ENCODE measurements at places on chromosomes 1 and 21.

GRCh38 chr1:179588425-179589024, 3.1 kb upstream of the TDRD5 start:
- no peak for DNase-seq

- DNase-seq, result no peak
These were observed 138.0 kb upstream of the SAMSN1 start for GRCh38 chr21:14684071-14684470.

- peak; percentile 55 for DNase-seq
These were observed 31.8 kb downstream of the CLEC20A start for GRCh38 chr1:178465011-178465410.

DNA sequence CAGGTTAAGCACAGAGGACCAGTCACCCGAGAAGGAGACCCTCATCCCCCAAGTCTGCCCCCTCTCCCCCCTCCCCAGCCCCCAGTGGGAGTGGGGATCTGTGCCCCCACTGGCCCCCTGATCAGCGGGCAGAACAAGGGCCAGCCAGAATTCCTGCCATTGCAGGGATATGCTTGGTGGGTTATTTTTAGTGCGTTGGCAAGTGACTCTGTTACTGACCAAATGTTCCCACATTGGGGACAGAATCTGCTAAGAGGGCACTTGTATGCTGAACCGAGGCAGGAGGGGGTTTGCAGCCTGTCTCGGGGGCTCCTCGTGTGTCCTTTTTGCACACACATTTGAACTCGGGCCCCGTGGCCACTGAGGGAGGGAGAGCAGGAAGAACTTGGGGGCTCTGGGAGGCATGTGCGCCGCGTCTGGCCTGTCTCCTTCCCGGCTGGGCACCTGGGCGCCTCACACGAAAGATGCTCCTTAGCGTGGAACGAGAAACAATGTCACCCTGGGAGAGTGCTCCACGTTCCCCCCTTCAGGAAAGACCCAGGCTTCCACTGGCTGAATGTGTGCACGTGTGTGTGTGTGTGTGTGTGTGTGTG, 66.4 kb upstream of the CASZ1 start:
- DNase-seq, result no peak

GRCh38 chr1:60861961-60862567, 220.3 kb upstream of the NFIA start:
- DNase-seq, result no peak

GRCh38 chr1:23720256-23720995, 22.8 kb upstream of the ELOA start:
- DNase-seq, result no peak

GRCh38 chr1:45327644-45328515, 1.2 kb downstream of the HPDL start:
- DNase-seq, result no peak

GRCh38 chr1:61140778-61141177, 58.4 kb downstream of the NFIA start:
- no peak for DNase-seq

DNA sequence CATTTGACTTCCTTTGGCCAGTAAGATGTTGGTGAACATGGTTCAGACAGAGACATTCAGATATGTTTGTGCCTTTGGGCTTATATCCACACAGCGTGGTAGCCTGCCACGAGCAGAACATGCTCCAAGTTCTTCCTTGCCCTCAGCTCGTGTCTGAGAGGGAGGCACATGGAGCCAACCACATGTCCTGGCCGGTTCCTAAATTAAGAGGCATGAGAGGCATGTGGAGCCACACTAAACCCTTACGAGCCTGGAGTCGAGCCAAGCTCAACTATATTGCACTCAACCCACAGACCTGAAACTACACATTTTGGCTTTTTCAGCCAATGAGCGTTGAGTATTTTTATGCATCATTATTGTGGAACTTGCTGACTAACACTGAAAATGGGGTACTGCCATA, 133.7 kb upstream of the KCNK1 start:
- DNase-seq, result no peak

GRCh38 chr1:91764471-91765115, 121.4 kb downstream of the TGFBR3 start:
- DNase-seq, result no peak

GRCh38 chr1:100349246-100349645, 3.1 kb upstream of the CDC14A start:
- DNase-seq, result no peak

GRCh38 chr1:224751624-224752311, 135.7 kb downstream of the CNIH3 start:
- no peak for DNase-seq

DNA sequence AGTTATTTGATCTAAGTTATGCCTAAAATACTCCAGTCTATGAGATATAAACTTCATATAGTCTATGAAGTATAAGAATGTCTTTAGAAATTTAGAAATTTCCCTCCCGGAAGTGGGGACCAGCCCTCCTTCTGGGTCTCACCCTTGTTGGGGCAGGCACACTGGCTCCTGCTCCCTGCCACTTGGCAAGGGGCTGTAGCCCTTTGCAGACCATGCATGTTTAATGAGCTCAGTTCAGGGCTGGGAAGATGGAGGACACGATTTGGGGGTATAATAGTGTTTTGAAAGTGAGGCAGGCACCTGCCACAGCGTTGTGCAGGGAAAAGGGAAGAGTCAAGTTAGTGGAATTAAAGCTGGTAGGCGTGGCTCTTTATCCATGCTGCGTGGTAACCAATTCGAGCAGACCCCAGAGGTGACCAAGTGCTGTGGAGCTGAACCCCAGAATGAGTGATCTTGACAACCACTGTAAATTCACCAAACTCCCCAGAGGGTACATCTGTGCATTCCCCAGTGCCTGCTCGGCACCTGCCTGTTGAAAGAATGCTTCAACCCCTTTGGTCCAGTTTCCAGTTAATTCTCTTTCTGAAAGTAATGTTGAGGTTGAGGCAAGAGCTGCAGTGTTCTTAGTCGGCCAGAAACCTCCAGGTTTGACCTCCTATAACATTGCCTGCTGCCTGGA, 79.6 kb downstream of the DOP1B start:
- DNase-seq, result no peak

- no peak for DNase-seq
These were observed 115.5 kb downstream of the ACBD6 start for GRCh38 chr1:180386745-180387367.

DNA sequence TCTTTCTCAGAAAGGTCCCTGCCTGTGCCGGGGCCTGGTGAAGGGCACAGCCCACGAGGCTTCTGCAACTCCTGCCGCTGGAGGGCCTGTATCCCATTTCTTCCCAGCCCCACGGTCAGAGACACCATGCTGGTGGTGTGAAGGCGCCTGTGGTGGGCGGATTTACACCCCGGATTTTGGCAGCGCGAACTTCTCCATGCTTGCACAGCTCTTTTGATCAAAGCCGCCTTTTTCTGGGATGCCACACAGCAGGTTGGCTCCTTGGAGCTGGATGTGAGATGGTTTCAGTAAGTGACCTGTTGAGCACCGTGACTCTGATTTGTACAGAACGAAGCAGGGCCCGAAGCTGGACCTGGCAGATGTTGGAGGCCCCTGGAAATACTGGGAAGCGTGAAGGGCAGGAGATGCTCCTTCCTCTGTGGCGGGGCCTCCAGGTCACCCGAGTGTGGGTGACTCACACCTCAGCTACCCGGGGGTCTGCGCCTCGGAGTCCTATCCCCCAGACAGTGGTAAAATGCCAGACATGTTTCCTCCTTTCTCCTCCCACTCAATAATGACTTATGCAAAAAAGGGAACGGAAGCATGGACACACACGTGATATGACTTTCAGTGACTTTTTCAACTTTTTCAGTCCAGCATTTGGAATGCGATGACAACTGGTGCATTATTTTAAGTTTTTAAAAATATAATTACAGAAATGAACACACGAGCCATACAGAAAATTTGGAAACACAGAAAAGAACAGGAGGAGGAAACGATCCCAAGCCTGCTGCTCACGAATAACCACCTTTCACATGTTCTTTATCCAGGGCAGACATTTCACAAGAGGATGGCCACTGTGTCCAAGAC, 9.0 kb downstream of the UMODL1 start:
- no peak for DNase-seq

DNA sequence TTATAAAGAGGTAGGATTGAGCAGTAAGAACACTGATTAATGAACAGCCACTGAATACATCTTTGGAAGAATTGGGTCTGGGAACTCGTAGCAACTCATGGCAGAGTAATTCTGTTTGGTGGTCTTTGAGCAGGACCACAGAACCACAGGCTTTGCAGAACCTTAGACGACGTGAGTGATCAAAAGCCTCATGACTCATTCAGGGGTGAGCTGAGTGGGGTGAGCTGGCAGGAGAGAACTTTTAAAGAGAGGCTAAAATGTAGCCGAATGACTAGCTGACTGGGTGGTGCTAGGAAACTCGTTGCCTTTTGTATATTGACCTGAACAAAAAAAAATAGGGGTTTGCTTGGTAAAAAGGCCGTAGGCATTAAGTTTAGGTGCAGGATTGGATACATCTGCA, 313.8 kb downstream of the TGFB2 start:
- DNase-seq, result peak; percentile 59

DNA sequence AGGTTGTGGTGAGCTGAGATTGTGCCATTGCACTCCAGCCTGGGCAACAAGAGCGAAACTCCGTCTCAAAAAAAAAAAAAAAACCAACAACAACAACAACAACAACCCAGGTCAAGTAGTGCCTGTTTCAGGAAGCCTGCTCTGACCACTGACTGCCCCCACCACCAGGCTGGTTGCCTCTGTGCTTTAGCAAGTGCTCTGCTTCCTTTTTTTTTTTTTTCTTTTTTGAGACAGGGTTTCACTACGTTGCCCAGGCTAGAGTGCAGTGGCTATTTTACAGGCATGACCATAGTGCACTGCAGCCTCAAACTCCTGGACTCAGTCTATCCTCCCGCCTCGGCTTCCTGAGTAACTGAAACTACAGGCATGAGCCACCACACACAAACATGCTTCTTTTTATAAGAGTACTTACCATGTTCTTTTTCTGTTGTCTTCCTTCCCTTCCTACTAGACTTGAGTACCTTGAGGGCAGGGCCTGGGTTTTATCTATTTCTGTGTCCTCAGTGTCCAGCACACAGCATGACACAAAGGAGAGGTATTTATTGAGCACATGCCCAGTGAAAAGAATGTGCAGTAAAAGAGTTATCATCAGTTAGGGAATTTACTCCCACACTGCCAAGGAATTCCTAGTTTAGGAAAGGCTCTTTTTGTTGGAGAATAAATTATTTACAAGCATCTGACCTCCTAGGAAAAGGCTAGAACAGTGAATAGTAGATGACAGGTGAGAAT, 9.9 kb upstream of the COA7 start:
- DNase-seq, result no peak

DNA sequence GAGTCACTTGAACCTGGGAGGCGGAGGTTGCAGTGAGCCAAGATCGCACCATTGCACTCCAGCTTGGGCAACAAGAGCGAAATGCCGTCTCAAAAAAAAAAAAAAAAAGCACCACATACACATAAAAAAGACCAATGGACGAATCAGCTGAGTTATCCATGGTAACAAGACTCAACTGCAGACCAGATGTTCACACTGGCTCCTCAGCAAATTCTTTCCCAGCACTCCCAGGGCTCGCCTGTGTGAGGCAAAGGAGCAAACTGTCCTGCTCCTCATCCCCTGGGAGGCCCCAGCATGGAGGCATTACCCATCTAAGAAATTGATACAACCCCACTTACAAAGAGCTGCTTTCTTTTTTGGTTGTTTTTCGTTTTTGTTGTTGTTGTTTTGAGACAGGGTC, 3.1 kb downstream of the TMEM234 start:
- no peak for DNase-seq

DNA sequence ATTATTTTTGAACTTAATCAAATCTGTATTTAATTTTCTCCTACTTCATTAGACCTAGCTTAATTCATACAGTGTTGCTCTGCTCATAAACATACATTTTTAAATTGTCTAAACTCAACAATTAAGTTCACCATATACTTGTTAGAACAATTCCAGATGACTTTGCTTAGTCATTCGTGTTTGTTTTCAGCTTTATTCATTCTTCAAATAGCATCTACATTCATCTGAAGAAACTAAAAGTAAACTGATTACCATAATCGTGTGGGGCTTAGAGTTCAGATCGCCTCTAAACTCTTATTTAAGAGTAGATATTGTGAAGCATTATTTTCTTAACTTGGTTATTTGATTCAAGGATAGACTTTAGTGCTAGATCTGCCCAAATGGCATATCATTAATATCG, 34.4 kb downstream of the KLHL20 start:
- DNase-seq, result no peak

- DNase-seq, result no peak
These were observed 198.6 kb upstream of the JUN start for GRCh38 chr1:58982259-58982998.

- DNase-seq, result no peak
These were observed 383.5 kb upstream of the B3GALT2 start for GRCh38 chr1:193569983-193570269.

GRCh38 chr1:165073185-165074007, 283.1 kb downstream of the LMX1A start:
- DNase-seq, result peak; percentile 8

DNA sequence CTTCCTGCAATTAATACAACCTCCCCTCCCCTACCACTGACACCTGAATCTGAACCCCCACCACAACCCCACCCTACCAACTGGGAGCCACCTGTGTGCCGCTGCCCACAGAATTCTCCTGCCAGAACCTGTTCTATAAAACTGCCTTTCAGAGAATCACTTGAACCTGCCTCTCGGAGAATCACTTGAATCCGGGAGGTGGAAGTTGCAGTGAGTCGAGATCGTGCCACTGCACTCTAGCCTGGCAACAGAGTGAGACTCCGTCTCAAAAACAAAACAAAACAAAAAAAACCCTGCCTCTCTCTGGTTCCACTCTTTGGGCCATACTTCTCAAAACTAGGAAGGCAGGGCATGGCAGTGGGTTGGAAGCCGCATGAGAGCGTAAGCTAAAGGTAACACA, 5.7 kb downstream of the URB1 start:
- DNase-seq, result no peak

- DNase-seq, result no peak
These were observed 72.8 kb downstream of the PLEKHA6 start for GRCh38 chr1:204286831-204287421.

GRCh38 chr1:163131981-163132380, 62.8 kb downstream of the RGS4 start:
- DNase-seq, result no peak

DNA sequence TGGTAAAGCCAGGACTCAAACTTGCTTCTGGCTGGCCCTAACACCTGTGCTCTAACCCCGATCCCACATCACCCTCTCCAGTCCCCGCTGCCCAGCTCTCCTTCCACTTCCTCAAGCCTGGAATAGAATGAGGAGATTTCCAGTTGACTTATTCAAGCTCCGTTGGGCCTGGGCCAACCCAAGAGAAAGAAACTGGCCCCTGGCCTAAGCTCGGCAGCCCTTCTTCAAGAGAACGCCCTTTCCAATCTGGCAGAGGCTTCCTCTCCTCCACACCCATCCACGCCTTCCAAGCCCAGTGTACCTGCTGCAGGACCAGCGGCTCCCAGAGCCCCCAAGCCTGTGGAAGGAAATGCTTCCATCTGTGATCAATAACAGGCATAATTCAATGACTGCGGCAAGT, 51.9 kb downstream of the LRRN2 start:
- DNase-seq, result no peak

- no peak for DNase-seq
These were observed 12.6 kb downstream of the TINAGL1 start for GRCh38 chr1:31588751-31589515.

GRCh38 chr1:57835620-57836019, 411.8 kb upstream of the DAB1 start:
- no peak for DNase-seq

- peak; percentile 65 for DNase-seq
These were observed 45.6 kb downstream of the IRF2BP2 start for GRCh38 chr1:234564035-234565029.

Data from skeletal muscle cell (primary cell).